ENCODE measurements at places on chromosomes 6 and 20.

GRCh38 chr6:162821102-162821501 lies 93.3 kb downstream of the PACRG start:
- no peak for DNase-seq

GRCh38 chr6:163930012-163930411 lies 515.5 kb downstream of the QKI start:
- no peak for DNase-seq

DNA sequence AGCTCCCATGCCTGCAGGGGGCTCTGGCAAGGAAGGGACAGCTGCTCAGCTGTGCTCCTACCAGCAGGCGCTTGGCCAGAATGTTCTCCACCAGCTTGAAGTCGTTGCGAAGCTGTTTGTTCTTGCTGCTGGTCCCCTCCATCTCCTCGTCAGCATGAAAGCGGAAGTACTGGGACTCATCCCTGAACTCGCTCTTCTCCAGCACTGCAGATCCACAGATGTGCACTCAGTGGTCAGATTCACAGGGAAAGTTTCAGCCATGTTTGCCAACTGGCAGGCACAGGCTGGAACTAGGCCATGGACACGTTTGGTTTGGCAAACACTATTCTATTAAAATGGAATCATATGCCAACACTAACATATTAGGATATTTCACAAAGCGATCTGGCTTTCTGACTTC lies 167.9 kb downstream of the PREX1 start:
- DNase-seq, result no peak

DNA sequence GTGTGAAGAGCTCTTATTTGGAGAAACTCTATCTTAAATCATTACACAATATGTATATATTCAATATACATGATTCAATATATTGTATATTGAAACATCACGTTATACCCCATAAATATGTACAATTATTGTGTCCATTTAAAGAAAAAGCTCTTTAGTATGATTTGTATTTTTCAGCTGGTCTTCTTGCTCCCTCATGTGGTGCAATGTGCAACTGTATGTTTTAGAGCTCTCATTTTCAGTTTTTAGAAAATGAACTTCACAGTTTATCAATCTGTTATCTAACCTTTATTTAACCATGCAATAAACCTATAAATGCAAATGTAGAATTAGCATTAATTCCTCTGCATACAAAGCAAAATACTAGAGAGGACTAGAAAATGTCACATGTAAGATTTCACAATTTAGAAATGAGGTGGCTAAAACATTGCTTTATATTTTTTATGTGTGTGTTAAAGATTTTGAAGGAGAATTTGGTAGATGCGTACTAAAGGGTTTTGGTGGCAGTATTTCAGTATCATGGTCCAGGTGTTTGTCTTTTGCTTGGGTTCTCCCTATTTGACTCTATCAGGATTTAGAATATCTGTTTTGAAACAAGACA lies 167.1 kb downstream of the PHF3 start:
- no peak for DNase-seq

DNA sequence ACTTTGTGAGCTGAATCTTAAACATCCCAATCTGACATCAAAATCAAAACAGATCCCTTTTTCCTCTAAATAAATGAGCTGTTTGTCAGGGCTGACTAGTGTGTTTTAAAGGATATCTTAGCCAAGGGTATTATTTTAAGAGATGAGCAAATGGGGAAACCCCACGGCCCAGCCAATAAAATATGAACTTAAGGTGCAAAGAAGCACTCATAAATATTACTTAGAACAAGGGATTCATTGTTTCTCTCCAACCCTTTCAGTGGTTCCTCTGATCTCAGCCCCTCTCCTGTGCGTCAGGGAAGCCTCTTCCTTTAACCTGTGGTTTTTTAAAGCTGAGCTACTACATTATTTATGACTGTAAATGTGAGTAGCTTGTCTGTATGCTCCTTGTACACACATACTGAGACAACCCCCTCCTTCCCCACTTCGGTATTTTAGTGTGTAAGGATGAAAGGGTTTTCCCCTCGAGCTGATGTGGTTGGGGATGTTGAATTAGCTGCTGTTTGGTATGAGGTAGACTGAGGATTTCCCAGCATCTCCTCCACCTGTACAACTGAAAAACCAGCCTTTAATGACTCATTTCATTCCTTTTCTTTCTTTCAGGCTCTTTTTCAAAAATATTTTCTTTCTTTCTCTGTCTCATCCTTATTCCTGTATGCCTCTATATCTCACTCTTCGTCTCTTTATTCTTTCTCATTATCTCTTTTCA lies 6.5 kb downstream of the BMP5 start:
- no peak for DNase-seq

DNA sequence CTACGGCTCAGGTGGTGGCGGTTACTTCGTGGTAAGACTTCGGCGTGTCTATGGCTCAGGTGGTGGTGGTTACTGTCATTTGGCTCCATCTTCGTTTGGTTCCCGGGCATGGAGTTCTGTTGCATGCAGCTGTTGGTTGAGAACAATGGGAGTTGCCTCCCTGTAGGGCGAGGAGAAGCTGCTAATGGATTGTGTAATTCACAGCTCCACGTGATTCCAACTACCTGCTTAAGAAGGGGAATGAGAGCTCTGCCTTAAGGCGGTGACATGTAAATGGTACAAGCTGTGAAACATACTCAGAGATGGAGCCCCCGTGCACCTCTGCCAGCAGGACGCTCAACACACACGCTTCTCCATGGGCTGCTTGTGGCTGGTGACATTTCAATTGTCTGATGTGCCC lies 12.4 kb upstream of the DACT2 start:
- no peak for DNase-seq

DNA sequence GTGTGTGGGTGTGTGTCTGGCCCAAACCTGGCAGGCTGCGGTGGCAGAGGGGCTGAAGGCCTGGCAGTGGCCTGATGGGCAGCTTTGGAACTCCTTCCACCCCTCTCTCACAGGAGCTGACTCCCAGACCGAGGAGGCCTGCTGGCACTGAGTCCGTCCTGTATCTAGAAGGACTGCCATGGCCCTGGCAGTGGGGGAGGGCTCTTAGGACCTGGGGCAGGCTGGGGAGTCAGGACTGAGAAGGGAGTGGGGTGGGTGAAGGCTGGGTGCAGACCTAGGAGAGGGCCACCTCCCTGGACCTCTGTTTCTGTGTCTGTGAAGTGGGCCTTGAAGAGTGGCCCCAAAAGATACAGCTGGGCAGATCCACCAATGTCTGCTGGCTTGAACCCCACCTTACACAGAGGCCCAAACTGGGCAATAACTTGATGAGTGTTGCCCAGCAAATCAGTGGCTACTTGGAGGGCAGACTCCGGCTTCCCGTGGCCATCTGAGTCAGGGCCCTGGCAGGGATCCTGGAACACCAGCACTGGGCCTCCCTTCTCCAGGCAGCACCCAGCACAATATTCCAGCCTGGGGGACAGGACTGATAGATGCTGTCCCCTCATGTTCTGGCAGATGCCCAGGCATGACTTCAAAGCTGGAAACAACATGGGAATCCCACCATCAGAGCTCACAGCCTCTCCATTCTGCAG lies 46.7 kb upstream of the BLCAP start:
- DNase-seq, result no peak

DNA sequence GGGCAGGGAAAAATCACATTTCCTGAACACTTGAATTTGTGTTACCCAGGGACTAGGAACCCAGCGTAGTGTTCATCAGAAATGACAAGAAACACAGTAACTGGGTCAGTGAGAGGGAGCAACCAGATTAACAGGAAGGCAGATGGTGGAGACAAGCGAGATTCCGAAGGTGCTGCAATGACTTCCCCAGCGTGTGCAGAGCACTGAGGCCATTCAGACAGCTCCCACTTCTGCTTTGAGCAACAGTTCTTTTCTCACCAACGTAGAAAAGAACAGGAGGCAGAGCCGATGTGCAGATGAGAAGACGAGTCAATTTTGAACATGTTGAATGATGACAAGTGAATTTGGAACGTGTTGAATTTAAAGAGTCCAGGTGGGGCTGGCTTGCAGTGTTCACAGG lies 63.1 kb upstream of the IFNGR1 start:
- DNase-seq, result no peak

GRCh38 chr6:149318581-149319286 lies 1.2 kb downstream of the TAB2 start:
- no peak for DNase-seq

GRCh38 chr6:140806431-140806830 lies 1326.3 kb upstream of the GJE1 start:
- no peak for DNase-seq

DNA sequence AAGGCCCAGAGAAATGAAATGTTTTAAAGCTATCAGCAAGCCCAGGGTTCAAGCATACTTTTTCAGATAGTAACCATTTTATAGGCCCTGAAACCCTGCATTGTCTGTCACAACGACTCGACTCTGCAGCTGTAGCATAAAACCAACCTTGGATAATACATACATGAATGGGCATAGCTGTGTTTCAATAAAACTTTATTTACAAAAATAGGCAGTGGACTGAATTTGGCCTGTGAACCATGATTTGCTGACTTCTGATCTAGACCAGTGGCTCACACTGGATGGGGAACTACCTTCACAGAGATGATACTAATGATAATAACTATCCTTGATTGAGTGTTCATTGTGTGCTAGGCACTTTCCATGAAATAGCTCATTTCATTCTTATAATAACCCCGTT lies 97.3 kb upstream of the ZNFX1 start:
- no peak for DNase-seq

Measured in stimulated activated CD8-positive, alpha-beta memory T cell treated with anti-CD3 and anti-CD28 coated beads, Interleukin-7, amount 100 ng/mL, for 48 hours (primary cell).